T-helper 1 cell (primary cell): ENCODE measurements at places on chromosomes 1 and 21.
A peak's percentile ranks its signal among the peaks of the same experiment; 100 is the strongest.

- DNase-seq: no peak
These were observed 184.8 kb upstream of the KIAA0040 start for GRCh38 chr1:175377394-175377793.

GRCh38 chr1:86948212-86948611 lies 33.8 kb downstream of the HS2ST1 start:
- no peak for DNase-seq

GRCh38 chr1:155134880-155135414 lies 705 bp upstream of the SLC50A1 start:
- peak; percentile 26 for DNase-seq

GRCh38 chr1:97139512-97139911 lies 417.9 kb downstream of the PTBP2 start:
- DNase-seq: no peak

DNA sequence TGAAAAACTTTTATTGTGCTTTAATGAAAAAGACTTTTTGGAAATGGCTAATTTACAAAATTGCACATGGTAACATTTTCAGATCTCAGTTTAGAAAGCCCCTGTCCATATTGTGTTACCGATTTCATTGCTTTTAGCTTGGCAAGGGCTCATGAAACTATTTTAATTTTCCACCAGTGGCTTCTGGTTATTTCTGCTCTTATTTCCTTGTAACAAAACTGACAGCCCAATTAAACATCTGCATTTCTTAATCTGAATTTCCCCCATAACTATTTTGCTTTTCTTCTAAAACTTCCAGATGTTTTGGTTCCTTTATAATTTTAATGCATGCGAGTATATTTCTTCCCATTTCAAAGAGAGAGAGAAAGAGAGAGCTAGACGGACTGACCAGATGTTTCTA lies 264.8 kb downstream of the PTPRC start:
- DNase-seq: no peak

DNA sequence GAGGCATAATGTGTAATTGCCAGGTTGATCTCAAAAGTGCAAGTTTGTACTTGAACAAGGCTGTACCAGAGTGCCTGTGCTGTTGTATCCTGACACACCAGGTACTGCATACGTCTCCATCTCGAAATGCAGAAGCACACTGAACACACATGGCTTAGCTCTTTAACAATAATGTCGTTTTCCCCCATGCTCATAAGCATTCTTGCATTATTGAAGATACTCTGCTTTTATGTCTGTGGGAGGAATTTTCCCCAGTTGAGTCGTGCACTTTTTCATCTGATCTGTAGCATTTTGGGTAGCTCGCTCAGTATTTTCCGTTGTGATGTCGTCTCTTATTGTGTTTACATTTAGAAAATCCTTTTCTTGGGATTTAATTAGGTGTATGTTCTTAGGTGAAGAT lies 98.7 kb downstream of the PCBP3 start:
- DNase-seq: no peak

DNA sequence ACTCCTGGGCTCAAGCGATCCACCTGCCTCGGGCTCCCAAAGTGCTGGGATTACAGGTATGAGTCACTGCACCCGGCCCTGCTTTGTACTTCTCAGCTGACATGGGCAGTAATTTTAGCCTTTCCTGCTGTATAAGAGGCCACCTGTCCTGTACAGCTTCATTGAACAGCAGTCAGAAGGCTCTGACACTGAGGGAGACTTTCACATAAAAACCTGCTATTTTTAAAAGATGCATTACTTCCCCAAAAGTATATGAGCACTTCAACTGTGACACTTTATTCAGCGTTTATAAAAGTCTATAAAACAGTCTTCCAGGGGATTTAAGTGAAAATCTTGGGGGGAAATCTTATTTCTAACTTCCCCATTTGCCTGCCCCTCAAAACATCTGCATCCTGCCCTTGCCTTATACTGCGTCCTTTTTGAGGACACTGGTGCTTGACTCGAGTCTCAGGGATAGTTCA lies 17.6 kb downstream of the RNU5D-1 start:
- no peak for DNase-seq

- DNase-seq: no peak
These were observed 203.3 kb upstream of the IVNS1ABP start for GRCh38 chr1:185520188-185520920.

DNA sequence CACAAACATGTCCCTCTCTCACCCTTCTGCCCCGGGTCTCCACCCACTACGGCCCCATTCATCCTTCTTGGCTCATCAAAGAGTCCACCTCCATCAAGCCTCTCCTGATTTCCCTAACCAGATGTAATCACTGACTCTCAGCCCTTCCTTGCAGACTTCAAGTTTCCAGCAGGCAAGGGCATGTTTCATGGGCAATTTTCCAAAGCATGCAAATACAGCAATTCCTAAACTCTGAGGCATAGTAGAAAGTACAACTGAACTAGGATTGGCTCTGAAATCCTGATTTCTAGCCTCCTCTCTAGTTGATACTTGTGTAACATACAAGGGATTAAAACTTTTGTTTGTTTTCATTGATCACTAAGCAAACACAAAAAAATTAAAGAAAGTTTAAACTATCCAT lies 109.1 kb upstream of the GADD45A start:
- no peak for DNase-seq

DNA sequence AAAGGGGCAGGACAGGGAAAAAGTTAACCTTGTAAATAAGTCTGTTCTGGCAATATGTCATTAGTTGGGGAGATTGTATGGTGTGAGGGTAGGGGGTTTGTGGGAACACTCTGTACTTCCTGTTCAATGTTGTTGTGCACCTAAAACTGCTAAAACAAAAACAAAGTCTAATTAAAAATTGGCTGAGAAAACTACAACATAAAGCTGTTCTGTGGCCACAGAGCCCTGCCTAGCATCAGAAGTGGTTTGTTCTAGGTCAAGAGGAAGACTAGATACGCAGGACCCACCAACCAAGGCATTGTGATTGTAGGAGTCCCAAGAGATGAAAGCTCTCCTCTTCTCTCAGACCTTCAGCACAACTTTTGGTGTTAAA lies 81.0 kb upstream of the LRRC8D start:
- DNase-seq: no peak

DNA sequence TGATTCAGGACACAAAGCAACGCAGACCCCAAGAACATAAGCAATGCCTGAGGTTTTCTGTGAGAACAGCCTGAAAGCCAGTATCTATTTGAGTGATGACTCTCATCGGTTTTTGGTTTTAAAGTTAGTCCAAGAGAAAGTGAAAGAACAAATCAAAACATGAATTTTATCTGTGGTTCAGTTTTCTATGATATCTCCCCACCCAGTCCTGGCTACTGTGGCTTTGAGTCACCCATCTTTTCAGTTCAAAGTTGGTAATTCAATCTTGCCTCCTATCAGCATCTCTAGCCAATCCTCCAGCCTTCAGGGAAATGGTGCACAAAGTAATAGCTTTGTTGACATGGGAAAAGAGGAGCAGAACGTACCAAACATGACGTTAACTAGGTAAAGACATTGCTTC lies 40.5 kb upstream of the KRTAP19-8 start:
- DNase-seq: no peak

DNA sequence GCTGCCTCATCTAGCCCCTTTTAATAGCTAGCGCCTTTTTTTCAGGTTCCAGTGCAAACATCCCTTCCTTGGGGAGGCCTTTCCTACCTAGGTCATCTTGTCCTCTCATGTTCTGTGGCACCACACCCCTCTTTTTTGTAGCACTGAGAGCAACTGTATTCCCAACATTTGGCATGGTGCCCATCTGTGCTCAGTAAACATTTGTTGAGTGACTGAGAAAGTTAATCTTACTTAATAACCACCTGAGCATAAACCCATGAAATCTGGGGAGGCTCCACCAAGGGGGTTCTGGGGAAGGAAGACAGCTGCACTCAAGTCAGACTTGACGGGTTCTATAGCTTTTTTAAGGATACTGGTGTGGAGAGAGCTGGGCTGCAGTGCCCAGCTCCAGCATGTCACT lies 90.0 kb downstream of the NOS1AP start:
- DNase-seq: no peak

GRCh38 chr1:177209357-177209756 lies 38.6 kb downstream of the BRINP2 start:
- no peak for DNase-seq

GRCh38 chr1:172448995-172449584 lies 5.2 kb upstream of the PIGC start:
- no peak for DNase-seq

GRCh38 chr1:223006917-223007648 lies 136.0 kb downstream of the TLR5 start:
- DNase-seq: no peak

- DNase-seq: no peak
These were observed 256.7 kb downstream of the COL11A1 start for GRCh38 chr1:102851616-102852015.

- no peak for DNase-seq
These were observed 28.0 kb downstream of the COL6A2 start for GRCh38 chr21:46125846-46126301.

DNA sequence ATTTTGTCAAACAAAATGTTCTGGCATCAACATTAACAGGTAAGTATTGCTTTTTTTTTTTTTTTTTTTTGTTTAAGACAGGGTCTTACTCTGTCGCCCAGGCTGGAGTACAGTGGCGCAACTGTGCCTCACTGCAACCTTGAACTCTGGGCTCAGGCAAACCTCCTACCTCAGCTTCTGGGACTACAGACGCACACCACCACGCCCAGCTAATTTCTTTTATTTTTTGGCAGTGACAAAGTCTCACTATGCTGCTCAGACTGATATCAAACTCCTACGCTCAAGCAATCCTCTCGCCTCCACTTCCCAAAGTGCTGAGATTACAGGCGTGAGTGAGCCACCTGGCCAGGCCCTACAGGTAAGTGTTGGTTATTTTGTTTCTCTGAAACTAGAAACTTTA lies 2.4 kb downstream of the TUT4 start:
- DNase-seq: no peak

GRCh38 chr1:74512170-74512915 lies at the start of gene LRRC53:
LRRC53 (minus strand) TSS chr1:74512611; CDS start chr1:74483349, 29,262 bp downstream.
- no peak for DNase-seq

DNA sequence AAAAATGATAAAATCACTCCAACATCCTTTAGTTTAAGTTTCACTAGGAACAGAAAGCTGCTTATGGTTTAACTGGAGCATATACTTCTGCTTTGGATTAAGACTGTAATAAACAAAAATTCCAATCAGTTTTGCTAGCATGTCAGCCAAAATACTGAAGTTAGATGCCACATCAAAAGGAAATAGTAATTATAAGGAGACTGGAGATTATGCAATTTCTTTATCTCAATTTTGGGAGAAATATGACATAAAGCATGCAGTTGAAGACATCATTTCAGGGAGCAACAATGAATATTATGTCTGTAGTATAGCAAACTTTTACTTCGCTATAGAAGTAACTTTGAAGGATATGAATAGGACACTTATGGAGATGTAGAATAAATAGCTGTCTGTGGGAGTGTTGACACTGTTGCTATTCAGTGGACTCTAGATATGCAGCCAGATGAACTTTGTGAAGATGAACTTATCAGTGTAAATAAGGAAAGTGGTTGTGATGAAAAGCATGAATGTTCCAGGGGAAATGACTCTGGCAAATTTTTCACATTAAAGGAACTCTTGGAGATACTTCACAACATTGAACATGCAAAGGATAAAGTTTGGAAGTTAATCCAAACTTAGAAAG lies 107.8 kb downstream of the RABGAP1L start:
- no peak for DNase-seq

GRCh38 chr1:210588946-210589345 lies 260.2 kb downstream of the HHAT start:
- DNase-seq: no peak

DNA sequence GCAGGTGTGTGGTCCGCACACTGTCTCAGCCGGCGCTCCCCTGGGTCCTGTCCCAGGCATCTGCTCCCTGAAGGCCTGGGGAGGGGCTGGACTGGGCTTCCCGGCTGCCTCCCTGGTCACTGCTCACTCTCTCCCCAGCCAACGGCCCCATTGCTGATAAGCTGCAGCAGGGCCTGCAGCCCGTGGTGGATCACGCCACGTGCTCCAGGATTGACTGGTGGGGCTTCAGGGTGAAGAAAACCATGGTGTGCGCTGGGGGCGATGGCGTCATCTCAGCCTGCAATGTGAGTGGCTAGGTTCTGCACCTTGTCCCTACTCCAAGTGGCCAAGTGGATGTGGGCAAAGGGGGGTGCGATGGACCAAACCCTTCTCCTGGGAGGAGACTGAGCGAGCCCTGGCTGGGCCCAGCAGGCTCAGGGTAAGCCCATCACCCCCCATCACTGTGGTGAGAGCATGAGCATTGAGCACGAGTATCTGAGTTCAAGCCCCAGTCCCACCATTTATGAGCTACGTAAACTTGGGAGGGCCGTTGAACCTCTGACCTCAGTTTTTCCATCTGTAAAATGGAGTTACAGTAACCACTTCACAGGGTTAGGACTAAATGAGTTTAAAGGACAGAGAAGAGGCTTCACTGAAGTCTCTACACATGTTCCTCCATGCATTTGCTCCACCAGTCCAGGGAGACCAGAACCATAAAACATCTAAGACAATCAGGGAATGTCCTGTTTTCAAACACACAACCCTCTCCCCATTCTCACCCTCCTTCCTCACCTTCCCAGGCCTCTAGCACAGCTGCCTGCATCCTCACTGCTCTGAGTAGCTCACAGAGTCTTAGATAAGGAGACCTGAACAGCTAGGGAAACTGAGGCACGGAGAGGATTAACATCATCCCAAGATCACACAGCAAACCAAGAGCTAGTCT lies 6.5 kb downstream of the CTRC start:
- DNase-seq: no peak

DNA sequence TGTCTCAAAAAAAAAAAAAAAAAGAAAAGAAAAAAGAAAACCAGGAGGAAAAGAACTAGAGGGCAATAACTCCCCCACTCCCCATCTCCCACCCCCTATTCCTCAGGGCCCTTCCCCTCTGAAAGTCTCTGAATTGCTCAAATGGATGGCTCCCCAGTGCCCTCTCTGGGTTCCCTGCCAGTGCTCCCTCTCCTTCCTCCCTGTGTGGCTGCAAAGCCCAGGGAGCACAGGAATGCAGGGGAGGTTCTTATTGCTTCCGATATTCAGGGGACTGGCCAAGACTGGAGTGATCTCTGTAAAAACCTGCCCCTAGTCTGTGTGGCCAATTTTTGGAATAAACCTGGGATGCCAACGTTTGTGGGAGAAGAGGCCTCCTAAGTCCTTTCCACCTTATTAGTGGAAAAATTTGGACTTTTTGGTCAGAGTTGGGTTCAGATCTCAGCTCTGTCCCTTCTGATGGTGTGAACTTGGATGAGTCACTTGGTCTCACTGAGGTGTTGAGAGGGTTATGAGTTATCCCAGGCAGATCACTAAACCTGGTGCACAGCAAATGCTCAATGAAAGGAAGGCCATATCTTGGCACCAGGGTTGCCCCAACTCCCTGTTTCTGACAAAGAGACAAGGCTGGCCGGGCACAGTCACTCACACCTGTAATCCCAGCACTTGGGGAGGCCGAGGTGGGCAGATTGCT lies 13.4 kb upstream of the ARHGEF10L start:
- DNase-seq: no peak
